ENCODE measurements at places on chromosomes 13 and 19.

DNA sequence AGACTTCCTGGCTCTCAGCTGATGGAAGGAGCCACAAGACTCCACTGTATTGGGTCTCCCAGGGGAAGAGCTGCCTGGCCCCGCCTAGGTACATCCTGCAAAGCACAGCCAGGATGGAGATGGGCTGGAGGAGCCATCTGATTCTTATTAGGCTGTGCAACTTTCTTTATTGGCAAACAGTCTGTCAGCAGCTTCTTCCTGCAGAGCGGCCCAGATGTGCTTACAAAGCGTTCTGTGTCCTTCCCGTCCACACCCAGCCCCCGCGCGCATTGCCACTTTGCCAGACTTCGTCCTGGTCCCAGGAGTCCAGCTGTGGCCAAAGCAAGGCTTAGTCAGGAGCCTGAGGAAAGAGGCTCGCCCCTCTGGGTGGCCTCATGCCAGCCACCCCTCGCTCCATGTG lies 409.3 kb downstream of the ZNF536 start:
- DNase-seq, result no peak

GRCh38 chr19:40407714-40408597 lies 5.2 kb downstream of the PRX start:
- DNase-seq, result no peak

DNA sequence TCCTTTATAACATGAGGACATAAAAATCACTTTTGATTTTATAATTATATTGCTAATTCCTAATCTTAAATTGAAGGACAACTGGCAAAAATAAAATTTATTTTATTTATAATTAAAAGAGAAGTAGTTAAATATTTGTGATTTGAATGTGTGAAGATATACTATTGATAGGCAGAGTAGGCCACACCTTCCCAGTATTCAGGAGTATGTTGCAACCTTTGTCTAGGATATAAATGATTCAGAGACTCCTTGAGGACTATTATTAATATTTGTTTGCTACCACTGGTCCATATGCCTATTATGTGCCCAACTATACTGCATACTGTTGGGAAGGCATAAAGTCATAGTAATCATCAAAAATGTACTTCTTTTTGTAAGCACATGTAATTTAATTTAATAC lies 94.2 kb downstream of the CDADC1 start:
- DNase-seq, result no peak

- DNase-seq, result no peak
Observed at GRCh38 chr19:39913682-39914333, 20.6 kb downstream of the FCGBP start.

GRCh38 chr13:97124915-97125809 lies 97.0 kb upstream of the MBNL2 start:
- no peak for DNase-seq
